CD4-positive, alpha-beta T cell (primary cell): ENCODE measurements at places on chromosomes 7 and 10.
A peak's percentile ranks its signal among the peaks of the same experiment; 100 is the strongest.

DNA sequence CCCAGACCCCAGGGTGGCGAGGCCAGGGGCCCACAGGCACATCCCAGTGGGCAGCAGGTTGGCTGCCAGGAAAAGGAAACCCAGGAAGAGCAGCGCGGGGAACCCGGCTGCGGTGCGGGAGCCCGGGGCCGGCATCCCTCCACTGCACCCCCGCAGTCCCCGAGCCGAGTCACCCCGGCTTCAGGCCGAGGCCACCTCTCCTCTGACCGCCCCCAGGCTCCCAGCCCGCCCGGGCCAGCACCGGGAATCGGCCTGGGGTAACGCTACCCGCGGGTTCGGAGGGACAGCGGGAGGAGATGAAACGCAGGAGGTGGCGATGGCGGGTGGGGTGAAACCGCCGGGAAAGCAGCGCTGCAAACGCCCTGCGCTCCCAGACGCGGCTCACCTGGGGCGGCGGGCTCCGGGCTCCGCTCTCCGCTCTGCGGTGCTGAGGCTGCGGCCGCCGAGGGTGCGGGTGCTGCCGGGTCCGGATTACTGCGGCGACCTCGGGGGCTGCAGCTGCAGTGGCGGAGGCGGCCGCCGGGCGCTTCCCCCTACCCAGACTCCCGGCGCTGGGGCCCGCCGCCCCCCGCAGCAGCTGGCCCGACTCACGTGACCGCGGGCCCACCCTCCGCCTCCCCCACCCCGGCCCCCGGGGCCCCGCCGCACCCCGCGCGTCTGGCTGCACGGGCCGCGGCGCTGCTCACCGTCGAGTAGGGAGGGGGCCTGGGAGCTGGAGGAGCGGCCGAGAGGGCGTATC, at the start of gene SCRN1:
Gene SCRN1, minus strand, starts transcription at position 545 of the 739 bp plus-strand sequence. CDS start 20,734 bp downstream, outside the sequence.
- no peak for DNase-seq

- DNase-seq, result no peak
These were observed 415.1 kb downstream of the PAXIP1 start for GRCh38 chr7:154587792-154588191.

DNA sequence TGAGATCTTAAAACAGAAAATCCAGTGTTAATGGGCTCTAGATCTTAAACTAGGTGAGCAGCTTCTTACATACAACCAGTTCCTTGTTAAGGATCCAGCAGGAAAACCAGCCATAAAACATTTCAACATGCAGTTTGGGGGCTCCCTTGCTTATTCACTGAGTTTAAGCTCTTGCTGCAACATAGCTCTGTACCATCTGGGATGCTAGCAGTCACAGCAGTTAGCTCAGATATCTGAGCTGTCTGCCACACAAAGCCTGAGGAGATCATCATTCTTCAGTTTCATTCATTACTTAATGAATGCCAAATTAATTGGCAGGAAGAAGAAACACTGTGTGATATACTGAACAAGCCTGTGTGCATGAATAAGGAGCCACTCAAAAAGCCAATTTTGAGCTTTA, 62.8 kb downstream of the PODXL start:
- no peak for DNase-seq

GRCh38 chr7:19972876-19973275, 199.5 kb upstream of the TMEM196 start:
- DNase-seq, result no peak

- no peak for DNase-seq
These were observed 98.0 kb downstream of the KCND2 start for GRCh38 chr7:120370954-120371353.

- no peak for DNase-seq
These were observed 216.8 kb downstream of the PTEN start for GRCh38 chr10:88080213-88080612.

GRCh38 chr10:97277551-97277950, 14.9 kb downstream of the ARHGAP19 start:
- DNase-seq, result no peak

GRCh38 chr7:40845943-40846342, 711.1 kb downstream of the SUGCT start:
- no peak for DNase-seq

- no peak for DNase-seq
These were observed 161.8 kb upstream of the CACNA2D1 start for GRCh38 chr7:82605247-82605864.

GRCh38 chr10:7409045-7409731, 1.6 kb downstream of the SFMBT2 start:
- peak; percentile 77 for DNase-seq

- DNase-seq, result no peak
These were observed 395.6 kb downstream of the TNS3 start for GRCh38 chr7:47186316-47186715.

GRCh38 chr7:105935250-105935649, 27.8 kb upstream of the CDHR3 start:
- no peak for DNase-seq

GRCh38 chr7:35792873-35793489, 7.9 kb upstream of the SEPTIN7 start:
- no peak for DNase-seq

DNA sequence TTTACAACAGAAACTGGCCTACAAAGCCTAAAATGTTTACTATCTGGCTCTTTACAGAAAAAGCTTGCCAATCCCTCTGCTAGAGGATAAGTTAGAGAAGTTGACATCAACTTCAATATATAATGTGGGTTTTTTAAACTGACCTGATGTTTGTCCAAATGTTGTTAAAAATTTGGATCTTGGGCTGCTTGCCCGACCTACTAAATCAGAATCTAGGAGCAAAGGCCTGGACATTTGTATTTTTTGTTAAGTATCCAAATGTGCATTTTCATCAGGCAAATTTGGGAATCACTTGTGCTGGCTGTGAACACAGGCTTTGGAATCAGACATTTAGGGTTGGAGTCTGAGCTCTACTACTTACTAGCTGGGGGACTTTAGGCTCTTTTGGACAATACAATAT, 252.7 kb upstream of the CSTF2T start:
- no peak for DNase-seq

- no peak for DNase-seq
These were observed 91.4 kb downstream of the TPST1 start for GRCh38 chr7:66296557-66296956.

DNA sequence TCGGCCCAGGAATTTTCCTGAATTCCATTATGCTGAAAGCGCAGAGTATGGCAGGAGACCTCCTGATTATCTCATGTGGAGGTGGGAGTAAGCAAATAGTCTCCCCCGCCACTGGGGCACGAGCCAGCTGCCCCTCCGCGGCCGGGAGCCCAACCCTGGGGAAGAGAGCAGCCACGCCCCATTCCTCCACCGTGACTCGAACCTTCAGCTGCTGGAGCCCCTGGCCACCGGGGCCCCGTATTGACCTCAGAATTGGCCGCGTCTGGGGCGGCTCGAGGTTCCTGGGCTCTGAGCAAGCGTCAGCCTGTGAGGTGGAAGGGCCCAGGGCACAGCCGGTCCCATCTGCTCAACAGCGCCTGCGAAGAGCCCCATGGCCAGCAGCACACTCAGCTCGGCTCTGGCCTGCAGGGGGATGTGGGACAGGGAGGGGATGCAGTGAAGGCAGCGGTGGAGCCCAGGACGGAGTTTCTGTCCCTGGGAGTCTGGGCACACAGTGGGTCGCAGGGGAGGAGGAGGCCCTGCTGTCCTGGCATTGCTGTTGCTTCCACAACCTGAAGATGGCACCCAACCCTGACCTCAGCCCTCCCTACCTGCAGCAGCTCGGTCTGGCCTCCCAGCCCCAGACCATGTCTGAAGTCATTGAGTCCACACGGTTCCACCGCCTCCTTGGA, 97.8 kb downstream of the CHST15 start:
- DNase-seq, result no peak

- DNase-seq, result no peak
These were observed 69.3 kb downstream of the OAT start for GRCh38 chr10:124349231-124349995.

GRCh38 chr7:55438085-55438756, 73.1 kb downstream of the LANCL2 start:
- no peak for DNase-seq

DNA sequence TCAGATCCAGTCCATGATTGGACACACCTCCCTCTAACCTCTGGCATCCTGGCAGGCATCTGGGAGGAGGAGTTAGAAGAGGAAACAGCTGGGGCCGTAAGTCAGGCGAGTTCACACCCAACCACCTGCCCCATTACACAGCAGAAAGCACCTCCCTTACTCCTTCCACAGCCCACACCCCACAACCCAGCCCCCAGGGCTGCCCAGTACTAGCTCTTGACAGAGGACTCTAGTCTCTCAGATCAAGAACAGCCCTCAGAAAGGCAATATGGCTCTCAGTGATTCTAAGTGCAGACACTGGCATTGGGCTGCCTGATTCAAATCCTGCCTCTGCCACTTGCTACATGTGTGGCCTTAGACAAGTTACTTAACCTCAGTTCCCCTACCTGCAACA, 34.1 kb downstream of the KCNMA1 start:
- no peak for DNase-seq

DNA sequence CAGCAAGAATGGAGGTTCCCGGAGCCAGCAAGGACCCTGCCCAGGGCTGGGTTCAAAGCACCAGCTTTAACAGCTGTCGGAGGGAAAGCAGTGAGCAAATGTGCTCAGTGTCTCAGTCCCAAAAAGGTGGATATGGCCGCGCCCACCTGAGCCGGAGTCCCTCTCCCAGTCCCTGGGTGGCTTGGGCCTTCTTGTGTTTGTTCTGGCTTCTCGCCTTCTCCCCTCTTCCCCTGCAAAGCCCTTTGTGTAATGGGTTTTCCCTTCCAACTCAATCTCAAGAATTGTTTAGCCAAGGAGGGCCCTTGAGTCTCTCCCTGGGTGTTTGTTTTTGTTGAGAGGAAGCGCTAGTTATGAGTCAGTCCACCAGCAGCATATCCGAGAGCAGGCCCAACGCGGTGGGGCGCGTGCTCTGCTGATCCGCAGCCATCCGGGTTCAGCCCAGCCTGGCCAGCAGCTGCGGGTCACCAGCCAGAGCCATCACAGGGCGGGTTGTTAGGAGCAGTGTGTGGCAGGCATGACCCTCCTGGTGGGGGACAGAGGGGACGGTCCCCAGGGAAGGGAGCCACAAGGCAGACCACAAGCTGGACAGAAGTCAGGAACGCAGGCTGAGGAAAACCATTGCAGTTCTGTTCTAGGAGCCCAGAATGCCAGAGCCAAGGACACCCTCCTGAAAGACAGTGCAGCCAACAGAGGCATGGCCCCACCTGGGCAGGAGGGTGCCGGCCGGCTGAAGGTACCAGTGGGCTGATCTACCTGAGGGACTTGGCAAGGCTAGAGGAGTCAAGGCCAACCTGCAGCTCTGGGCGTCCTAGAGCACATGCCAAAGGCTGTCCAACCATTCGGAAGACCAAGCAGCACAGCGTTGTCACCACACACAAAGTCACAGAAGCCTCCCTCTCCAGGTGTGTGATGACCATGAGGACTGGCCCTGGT, 21.3 kb downstream of the CALML3 start:
- no peak for DNase-seq

DNA sequence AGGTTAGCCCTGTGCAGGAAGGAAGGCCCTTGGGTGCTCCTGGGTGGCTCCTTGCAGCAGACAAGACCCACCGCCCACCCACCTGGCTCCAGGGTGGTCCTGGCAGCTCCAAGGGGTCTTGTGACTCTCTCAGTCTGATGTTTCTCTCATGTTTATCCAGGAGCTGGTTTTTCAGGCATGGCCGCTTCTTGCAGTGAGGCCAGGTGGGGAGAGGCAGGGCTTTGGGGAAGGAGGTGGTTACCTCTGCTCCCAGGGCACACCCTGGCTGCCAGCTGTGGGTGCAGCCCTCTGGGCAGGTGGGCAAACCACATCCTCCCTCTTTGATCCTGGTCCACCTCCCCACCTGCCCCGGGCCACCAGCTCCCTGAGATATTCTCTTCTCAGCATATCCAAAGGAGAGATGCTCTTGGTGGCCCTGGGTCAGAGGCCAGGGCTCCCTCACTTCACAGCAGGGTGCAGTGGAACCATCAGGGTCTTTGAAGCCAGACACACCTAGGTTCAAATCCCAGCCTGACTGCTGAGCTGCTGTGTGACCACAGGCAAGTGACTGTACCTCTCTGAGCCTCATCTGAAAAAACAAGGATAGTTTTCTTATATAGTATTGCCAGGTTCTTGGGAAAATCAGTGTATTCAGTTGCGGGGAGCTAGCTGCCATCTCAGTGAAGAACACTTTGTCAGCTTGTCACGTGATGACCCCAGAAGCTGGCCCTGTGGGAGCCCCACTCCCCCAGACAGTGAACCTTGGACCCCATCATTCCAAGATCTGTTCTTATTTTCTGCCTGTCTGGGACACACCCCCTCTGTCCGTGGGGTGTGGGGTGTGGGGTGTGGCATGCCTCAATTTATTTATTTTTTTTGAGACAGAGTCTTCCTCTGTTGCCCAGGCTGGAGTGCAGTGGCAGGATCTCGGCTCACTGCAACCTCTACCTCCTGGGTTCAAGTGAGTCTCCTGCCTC, 11.5 kb downstream of the GTF2IRD1 start:
- no peak for DNase-seq

DNA sequence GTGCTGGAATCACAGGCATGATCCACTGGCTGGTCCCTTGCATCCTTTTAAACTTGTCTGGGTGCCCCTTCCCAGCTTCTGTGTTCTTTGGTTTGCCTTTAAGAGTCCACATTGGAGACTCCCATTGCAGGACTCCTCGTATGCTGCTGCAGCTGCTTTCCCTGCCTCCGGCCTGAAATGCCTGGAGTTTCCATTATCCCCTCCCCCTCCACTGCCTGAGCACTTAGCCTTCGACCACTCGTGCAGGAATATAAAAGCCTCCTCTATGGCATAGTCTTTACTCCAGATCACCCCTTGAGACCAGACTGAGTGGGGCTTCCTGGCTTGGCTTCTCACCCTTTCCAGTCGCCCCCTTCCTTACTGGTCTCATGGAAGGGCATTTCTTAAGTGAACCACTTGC, 80.2 kb downstream of the RHOBTB1 start:
- DNase-seq, result no peak

GRCh38 chr7:90772410-90772809, 176.3 kb downstream of the CDK14 start:
- no peak for DNase-seq

DNA sequence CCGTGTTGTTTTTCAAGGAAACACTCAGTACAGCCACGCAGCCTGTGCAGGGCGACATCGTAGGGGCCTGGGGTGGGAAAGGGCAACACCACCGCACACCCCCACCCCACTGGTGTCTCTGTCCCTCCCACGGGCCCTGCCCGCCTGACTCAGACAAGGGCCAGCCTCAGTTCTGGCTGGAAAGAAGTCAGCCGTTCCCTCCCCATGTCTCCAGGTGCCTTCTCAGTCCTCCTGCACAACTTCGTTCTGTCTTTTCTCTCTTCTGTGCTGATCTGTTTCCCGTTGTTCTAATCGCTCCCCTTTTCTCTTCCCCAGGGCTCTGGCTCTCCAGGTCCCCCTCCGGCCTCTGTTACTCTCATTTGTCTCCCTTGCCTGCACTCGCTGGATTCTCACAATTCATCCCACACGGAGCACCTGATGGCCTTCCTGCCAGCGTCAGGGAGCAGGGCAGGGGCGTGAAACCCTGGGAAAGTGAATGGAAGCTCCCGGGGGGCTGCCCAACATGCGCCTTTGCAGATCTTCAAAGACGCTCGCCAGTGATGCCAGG, 97.7 kb downstream of the WDR37 start:
- no peak for DNase-seq

- DNase-seq, result no peak
These were observed 13.2 kb upstream of the PWWP2B start for GRCh38 chr10:132383751-132384196.

GRCh38 chr7:106773228-106773627, 91.9 kb upstream of the PIK3CG start:
- no peak for DNase-seq

- DNase-seq, result no peak
These were observed 130.0 kb upstream of the BTBD16 start for GRCh38 chr10:122140941-122141623.
